ENCODE measurements at places on chromosomes 12 and 14.

DNA sequence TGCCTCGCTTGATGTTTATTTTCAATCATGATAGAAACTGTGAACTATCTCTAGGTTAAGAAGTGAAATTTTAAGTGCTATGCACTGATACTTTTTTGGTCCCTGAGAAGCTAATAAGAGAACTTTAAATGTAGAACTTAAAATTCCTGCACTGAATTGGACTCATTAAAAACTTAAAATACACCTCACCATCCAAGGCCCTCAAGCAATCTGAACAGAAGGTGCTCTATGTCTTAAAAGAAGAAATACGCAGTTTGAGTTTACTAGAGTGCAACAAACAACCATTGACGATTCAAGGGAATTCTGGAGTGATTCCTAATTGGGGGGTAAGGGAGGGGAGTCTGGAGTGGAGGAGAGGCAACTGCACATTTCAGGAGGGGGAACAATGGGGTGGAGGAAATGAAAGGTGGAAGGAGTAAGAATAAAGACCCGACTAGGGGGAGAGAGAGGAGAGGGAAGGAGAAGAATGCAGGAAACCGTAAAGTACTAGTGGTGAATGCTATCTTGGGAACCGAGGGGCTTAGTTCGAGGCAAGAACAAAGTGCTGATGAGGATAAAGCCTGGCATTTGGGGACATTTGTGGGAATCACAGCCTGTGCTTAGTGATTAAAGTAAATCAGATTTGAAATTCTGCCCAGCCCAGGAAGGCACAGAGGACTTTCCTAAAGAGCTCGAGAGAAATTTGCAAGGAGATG, 389.7 kb downstream of the AACS start:
- no peak for DNase-seq

- DNase-seq, result no peak
Observed at GRCh38 chr12:15701631-15702156, 87.5 kb downstream of the EPS8 start.

GRCh38 chr14:44662250-44662891, 155.3 kb upstream of the FSCB start:
- no peak for DNase-seq

GRCh38 chr12:42325653-42326474, at the start of the genes PPHLN1 and ZCRB1:
Gene PPHLN1, plus strand, starts transcription at chr12:42326167. Its CDS starts 9,736 bp downstream, at chr12:42335903.
Gene ZCRB1, minus strand, starts transcription at chr12:42326094. Its CDS starts 1,992 bp downstream, at chr12:42324102.
- DNase-seq, result peak; percentile 88

DNA sequence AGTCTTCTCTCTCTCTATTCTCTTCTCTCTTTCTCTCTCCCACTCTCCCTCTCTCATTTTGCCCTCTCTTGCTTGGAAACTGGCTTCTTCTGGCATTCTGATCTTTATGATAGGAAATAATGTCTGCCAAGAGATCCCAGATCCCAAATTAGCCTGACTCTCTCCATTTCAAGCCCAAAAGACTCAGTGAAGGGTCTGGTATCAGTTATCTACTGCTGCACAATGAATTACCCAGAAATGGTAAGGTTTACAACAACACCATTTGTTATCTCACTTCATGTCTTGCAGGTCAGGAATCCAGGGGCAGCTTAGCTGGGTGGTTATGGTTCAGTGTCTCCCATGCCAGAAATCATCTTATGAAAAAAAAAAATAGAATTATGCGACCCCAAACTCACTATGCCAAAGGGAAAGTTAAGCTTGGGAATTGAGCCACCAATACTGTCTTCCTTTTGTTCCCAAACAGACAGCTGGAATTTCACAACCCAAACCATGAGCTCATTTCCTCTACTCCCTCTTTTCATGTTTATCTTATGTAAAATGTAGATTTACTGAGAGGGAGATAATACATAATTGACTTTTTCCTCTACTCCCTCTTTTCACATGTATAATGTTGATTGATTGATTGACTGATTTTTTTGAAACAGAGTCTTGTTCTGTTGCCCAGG, 67.8 kb upstream of the FICD start:
- no peak for DNase-seq

DNA sequence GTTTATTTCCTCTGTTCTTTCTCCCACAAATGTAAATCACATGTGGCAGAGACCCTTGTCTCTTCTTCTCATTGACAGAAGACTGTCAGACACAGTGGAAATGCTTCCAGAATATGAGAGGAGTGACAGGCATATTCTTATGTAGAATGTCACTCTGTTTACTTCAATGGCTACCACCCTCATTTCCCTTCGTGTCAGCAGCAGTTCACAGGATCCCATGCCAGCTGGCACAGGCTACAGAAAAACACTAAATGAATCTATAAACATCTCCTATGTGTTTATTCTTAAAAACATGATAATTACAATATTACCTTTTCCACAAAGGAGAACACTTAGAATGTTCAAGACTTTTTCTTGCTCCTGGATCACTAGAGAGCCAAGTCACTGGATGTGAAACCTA, 183.8 kb upstream of the CNTN1 start:
- DNase-seq, result no peak

- no peak for DNase-seq
Observed at GRCh38 chr12:110932046-110932445, 11.7 kb upstream of the MYL2 start.

GRCh38 chr12:113241191-113242025, 20.1 kb downstream of the TPCN1 start:
- DNase-seq, result no peak

DNA sequence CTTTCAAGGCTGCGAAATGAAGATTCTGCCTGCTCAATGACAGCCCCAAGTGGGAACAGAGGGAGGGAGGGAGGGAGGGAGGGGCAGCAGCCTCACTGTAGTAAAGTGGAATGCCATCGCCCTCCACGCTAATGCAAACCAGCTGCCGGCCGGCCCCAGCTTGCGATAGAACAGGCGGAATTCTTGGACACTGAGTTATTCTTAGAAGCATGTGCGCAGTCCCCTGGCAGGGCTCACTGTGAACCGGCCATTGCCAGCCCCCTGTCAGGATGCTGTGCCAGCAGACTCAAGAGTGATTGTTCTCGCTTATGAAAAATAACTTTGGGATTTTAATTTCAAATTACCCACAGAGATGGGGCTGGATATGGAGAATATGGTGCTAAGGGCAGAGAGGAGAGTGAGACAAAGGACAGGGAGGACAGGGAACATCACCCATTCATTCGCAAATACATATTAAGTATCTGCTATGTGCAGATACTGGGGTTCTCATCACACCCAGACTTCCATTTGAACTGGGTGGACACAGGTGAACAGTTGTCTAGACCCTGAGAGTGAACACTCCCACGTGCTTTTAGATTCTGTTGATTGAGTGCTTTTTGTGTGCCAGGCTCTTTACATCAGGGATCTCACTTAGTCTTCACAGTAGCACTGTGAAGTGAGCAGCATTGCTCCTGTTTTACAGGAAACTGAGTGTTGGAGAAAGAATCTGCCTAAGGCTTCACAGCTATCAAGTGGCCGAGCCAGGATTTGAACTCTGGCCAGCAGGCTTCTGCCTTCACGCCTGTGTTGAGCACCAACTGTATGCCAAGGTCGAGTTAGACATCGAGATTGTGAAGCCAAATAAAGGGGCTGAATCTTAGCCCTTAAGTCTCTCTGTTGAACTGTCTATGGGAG, 192.9 kb downstream of the C12orf75 start:
- DNase-seq, result no peak

DNA sequence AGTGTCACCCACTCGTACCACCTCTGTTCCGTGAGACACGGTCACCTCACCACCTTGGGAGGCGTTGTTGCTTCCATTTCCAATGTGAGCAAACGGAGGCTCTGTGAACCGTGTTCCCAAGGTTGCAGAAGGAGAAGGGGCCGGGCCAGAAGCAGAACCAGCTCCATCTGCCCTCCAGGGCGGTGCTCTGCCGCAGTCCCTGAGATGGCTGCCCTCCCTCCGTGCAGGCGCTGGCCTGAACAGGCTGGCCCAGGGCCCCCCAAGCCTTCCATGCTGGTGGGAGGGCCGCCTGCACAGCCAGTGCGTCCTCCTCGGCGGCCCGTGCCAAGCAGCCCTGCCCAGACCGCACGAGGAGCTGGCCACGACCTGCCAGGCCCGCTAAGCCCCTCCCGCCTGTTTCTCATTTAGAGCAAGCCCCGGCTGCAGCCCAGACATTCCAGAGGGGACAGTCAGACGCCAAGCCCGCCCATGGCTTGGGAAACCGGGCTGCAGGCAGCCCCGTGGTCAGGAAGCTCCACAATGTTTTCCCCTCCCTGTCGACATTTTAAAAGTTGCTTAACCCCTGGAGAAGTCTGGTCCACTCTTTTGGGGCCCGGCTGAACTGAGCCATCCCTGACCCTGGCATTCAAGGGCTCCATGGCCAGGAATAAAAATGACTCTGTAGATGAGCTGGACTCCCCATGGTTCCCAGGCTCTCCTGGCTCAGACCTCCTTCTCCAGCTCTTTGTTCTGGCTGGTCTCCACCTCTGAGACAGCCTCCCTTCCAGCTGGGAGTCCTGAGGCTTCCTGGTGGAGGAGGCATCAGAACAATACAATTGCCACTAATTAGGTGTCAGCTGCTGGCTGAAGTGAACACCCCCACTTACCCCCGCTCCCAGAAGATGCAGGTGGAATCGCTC, 236.0 kb downstream of the BCL11B start:
- DNase-seq, result no peak

DNA sequence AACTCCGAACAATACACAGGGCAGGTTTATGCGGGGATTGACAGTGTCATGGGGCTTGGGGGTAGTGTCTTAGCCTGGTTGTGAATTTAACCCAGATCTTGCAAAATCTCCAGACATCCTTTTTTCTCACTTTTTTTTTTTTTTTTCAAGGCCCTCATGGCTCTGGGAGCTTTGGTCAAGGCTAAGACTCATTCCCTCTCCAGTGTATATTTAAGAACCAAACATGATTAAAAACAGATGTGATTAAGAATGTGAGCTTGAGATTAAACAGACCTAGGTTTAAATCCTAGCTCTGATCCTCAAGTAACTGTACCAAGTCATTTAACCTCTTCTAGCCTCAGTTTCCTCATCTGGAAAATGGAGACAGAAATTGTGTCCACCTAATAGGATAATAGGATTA, 151.7 kb upstream of the FUT8 start:
- no peak for DNase-seq

DNA sequence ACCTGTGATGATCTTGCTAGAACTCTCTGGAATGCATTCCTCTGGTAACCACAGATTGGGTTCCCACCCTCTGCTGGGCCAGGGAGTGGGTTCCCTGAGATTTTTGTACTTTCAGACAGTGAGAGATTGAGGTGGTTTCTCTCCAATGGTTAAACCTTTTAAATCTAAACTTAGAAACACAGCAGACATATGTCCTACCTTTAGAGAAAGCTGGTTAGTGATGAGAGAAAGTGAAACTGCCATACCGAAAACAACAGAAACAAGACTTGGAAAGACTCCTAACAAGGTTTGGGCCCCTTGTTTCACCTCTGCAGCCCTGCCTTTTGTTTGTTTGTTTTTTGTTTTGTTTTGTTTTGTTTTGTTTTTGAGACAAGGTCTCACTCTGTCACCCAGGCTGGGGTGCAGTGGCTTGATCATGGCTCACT, 9.7 kb upstream of the SGPP1 start:
- no peak for DNase-seq

GRCh38 chr14:23358042-23358441, 5.4 kb upstream of the SLC22A17 start:
- DNase-seq, result no peak

DNA sequence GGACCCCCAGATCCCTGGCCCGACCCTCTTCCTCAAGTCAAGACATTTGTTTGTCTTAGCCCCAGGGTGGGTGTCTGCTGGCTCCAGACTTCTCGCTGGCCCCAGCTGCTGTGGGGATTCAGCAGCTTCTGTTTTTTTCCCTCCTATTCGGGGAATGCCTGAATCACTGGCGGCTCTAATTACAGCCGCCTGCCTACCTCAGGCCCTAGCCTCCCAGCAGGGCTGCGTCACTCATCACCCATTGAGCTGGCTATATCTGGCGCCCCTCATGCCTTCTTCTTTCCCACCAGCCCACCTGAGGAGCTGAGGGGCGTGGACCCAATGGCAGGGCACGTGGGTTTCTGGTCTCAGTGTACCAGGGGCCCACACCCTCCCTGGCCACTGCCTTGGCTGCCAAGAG, 10.1 kb downstream of the KRT80 start:
- no peak for DNase-seq

- DNase-seq, result no peak
Observed at GRCh38 chr12:125331342-125332052, 266.3 kb downstream of the AACS start.

DNA sequence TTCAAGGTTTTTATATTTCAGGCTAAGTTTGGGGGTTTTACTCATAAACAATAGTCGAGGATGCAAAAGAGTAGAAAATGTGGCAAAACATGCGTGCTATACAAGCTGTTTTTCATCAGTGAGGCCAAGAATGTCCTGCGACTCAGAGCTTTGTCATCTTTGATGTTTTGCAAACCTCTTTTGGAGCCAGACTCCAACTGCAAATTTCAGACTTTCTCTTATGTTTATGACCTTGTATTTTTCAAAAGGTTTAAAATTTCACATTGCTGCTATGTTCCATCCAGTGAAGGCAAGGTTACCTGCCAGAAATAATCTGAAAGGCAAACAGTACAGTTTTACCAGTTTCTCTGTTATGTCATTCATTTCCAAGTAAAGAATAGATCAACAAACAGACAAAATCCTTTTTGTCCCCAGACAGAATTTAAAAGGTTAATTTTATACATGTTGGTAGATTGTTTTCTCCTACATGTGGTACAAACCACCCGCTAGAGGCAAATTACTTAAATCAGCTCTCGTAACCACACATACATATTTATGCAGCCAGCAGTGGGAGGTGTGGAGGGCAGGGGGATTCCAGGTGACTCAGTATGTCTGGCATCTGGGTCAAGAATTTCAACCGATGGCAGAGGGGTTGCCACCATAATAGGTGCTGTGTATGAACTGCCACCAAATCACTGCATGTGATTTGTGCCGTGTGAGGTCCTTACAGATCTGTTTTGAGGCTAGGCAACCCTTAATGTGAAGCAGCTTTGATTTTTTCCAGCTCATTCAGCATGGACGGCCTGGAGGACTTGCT, 119.8 kb upstream of the CPM start:
- peak; percentile 69 for DNase-seq

DNA sequence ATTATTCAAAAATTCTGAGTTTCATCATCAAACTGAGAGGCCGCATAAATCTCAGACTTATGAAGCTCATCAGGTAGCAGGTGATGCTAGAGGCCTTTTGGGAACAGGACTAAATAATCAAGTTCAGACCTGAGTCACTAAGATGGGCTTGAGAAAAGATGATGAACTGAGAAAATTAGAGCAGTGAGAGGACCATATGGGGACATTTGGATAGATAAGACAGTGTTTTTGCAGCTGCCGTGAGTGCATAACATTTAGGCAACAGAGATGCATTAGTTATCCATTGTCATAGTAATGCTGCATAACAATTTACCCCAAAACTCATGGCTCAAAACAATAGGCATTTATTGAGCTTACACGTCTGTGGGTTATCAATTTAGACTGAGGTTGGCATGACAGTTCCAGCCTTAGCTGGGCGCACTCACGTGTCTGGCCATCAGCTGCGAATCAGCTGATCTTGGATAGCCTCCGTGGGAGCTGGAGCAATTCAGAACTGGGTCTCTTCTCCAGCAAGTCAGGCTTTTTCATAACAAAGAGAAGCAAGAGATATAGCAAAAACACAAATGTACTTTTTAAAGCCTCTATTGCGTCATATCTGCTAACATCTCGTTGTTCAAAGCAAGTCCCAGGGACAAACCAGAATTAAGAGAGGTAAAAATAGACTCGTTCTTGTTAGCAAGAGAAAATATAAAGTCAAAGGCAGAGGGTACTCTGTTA, 72.8 kb downstream of the CAPZA3 start:
- DNase-seq, result no peak

All from stimulated activated naive CD8-positive, alpha-beta T cell treated with anti-CD3 and anti-CD28 coated beads, Interleukin-15, Interleukin-2, amounts not matched to agents 100 U/mL and 50 U/mL, for 24 hours (primary cell).